Dorsolateral prefrontal cortex (tissue), 122 donors: ENCODE measurements at places on chromosomes 4 and X.

GRCh38 chrX:120036704-120037103 is 40.8 kb downstream of the RHOXF2B start:
- no peak for DNase-seq

- DNase-seq = no peak
Measured at GRCh38 chrX:39720945-39721344, 376.8 kb downstream of the BCOR start.

GRCh38 chr4:23782778-23783437 is 106.9 kb downstream of the PPARGC1A start:
- DNase-seq = no peak

GRCh38 chr4:101178731-101179130 is 168.6 kb downstream of the PPP3CA start:
- no peak for DNase-seq

DNA sequence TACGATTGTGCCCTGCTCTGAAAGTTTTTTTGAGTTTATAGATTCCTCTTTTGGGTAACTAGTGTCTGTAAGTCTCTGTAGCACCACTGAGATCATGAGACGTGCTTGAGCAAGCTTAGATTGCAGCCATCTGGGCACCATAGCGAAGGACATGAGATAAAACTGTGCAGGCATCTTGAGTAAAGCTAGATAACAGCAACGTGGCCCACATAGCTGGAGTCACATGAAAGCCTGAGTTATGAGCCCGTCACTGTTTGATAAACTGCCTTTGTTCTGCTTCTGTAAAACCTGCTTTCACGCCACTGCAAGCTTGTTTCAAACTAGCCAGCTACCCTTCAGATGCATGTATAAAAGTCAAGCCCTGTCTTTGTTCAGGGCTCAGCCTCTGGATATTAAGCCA is 359.1 kb upstream of the CXorf51A start:
- no peak for DNase-seq

DNA sequence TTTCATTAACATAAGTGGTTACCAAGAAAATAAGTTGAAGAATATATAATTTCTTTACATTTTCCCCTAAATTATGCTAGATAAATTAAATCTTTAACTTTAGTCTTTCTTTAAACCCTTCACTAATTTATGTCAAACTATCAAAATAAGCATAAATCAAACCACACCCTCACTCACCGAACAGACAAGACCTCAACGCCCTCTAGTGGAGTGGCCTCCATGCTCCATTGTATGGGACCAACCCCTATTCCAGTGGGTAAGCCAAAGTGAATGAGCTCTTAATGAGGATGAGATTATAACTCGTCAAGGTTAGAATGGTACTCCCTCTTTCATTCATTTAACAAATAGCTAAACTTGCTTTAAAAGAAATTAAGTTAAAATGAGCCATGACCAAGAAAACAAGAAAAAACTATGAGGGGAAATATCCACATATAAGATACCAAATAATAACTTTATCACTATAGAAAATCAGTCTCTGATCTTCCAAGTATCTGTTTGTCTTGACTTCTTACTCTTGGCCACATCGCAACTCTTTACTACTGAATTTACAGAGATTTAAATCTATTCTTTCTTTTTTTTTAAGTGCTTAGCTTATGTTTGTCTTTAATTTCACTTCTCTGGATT is 15.6 kb upstream of the BBS12 start:
- DNase-seq = no peak

GRCh38 chr4:109977854-109978501 is 65.3 kb downstream of the EGF start:
- no peak for DNase-seq

- no peak for DNase-seq
Measured at GRCh38 chr4:93996895-93997294, 168.3 kb downstream of the ATOH1 start.

DNA sequence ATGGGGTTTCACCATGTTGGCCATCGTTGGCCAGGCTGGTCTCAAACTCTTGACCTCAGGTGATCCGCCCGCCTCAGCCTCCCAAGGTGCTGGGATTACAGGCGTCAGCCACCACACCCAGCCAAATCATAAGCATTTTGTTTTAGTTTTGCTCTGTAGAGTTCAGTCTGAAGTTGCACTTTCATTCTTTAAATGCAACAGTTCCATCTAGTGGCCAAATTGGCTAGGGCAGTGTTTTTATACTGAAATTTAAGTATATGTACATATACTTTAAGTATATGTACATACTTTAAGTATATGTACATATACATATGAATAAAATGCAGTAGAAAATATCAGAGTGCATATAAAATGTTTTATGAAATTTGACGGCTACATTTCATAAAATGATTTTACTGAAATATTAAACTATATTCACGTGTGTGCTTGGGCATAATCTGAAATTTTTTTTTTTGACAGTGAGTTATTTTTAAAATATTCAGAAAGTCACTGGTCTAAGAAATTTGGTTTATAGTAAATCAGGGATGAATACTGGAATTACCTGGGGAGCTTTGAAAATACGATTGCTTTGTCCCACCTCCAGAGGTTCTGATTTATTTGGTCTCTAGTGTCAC is 145.5 kb downstream of the NWD2 start:
- DNase-seq = no peak

- no peak for DNase-seq
Measured at GRCh38 chrX:40104985-40105834, 7.5 kb upstream of the BCOR start.

- no peak for DNase-seq
Measured at GRCh38 chrX:148363471-148364235, 136.8 kb upstream of the AFF2 start.

- DNase-seq = no peak
Measured at GRCh38 chr4:136725286-136726081, 806.8 kb downstream of the PCDH18 start.

GRCh38 chrX:112968351-112969133 is 127.9 kb upstream of the AMOT start:
- DNase-seq = no peak

GRCh38 chr4:41969671-41970070 is 11.9 kb upstream of the DCAF4L1 start:
- DNase-seq = no peak

DNA sequence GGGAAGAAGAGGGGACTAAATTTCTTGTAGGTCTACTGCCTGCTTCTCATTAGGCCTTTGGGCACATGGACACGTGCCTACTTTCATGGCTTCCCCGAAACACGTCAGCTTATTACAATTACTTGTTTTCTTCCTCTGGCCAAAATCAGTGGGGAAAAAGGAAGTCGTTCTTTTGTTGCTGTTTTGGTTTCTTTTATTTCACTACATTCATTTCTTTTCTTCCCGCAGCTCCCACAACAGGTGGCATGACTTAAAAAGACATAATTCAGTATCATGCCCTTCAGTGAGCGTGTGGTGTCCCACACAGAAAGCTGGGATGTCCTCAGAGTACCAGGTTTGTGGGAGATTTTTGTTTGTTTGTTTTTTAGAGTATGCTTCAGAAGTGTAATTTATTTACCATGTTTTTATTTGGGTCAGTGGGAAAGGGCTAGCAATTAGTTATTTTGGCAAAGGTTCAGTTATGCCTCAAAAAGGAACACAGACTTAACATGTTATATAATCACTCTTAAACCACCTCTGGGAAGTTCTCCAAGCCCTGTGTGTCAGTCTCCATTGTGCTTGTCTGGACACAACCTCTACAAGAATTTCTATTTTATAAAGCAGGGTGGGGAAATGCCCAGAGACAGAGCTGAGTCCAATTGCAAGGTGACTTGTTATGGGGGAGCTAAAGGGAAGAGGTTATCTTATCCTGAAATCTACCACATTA is 44.2 kb upstream of the SPRY1 start:
- DNase-seq = no peak

DNA sequence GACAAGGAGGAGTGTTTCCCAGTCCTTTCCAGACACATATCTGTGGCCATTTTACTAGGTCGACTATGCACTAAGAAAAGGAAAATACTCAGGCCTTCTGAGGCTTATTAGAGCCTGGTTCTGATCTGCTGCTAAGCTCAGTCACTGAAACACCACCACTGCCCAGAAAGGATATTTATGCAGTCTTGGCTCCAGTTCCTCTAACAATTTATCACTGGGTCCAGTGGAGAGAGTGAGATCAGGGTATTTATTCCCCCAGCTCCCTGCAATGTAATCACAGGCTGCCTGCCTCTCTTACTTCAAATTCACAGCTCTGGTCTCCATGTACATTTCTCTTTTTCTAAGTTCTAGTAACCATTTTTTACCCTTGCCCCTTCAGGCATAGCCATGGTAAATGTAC is 81.6 kb upstream of the INPP4B start:
- no peak for DNase-seq

DNA sequence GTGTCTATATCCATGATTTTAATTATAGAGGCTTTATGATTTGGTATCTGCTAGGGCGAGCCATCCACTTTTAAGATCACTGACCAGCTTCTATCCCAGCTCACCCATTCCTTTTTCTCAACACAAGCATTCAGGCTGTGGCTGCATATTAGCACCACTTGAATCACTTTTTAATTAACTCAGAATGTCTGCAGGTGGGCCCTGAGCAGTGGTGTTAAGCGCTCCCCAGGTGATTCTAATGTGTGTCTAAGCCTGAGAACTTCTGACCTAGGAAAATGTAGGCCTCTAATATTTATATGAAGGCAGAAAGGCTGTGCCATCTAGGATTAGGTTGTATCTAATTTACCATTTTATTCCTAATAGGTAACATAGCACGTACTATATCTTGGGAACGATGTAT is 19.8 kb upstream of the QRFPR start:
- DNase-seq = no peak

GRCh38 chr4:41360921-41361793 is 104.4 kb downstream of the UCHL1 start:
- DNase-seq = peak; percentile 34

GRCh38 chr4:28675582-28675981 is 1814.9 kb downstream of the STIM2 start:
- DNase-seq = no peak

DNA sequence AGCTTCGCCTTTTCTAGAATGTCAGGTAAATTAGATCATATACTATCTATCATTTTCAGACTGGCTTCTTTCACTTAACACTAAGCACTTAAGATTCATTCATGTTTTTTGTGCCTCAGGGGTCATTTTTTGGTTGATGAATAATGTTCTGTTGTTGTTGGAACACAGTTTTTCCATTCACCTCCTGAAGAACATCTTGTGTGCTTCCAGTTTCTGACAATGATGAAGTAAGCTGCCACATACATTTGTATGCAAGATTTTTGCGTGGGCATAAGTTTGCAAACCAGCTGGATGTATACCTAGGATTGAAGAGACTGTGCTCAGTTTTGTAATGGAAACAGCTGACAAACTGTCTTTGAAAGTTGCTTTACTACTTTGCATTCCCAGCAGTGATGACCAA is 37.6 kb downstream of the MAGEA9 start:
- DNase-seq = no peak

DNA sequence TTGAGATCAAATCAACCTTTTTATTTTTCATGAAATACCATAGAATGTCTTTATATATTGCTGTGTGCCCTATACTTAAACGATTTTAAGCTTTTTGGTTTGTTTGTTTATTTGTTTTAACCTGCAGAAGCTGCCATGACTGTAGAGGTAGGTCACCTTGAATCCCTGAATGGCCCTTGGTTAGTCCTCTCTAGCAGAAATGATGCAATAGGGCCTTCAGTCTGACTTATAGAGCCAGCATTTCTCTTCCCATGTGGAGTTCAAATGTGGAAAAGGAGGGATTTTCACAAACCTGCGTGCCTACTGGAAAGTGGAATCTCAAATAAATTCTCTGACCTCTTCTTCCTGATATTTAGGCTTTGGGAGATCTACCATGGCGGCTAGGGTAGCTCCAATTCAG is 327.9 kb downstream of the MAPK10 start:
- no peak for DNase-seq

- no peak for DNase-seq
Measured at GRCh38 chr4:138226351-138226750, 15.8 kb downstream of the SLC7A11 start.

- no peak for DNase-seq
Measured at GRCh38 chr4:163810755-163811154, 316.3 kb downstream of the TMA16 start.

GRCh38 chr4:114472269-114473032 is 126.2 kb upstream of the UGT8 start:
- DNase-seq = no peak

DNA sequence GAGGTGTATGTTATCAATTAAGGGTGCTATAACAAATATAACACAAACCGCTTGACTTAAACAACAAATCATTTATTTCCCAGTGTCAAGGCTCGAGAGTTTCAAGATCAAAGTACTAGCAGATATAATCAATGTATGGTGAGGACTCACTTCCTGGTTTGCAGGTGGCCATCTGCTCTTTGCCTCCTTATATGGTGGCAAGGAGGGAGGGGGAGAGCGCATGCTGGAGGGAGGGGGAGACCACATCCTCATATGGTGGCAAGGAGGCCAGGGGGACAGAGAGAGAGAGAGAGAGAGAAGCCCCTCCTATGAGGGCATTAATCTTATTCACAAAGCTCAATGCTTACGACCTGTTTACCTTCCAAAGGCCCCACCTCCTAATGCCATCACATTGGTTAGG is 372.3 kb upstream of the SPOCK3 start:
- DNase-seq = no peak

DNA sequence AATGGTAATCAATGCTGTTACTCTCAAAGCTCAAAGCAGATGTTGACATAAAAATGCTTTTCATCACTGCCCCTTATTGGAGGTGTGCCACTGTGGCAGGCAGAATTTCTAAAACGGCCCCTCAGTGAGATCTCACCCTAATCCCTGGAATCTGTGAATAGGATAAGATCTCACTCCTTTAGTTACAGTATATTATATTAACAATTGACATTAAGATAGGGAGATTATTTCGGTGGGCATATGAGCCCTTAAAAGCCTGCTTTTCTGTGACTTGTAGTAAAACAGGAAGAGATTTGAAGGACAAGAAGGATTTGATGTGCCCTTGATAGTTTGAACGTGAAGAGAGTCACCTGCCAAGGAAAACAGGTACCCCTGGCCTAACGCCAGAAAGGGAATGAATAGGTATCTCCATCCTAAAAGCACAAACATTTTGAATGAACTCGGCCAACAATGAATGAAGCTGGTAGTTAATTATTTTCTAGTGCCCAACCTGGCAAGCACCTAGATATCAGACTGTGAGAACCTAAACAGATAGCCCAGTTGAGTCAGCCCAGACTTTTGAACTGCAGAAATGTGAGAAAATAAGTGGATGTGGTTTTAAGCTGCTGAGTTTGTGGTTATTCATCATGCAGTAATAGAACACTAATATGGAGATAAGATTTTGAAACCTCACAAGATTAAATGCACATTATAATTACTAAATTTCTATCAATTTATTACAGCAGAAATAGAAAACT is 881.6 kb downstream of the PCDH18 start:
- DNase-seq = no peak

- no peak for DNase-seq
Measured at GRCh38 chr4:81468678-81469077, 3.0 kb downstream of the RASGEF1B start.

- no peak for DNase-seq
Measured at GRCh38 chr4:109134268-109134667, 168.2 kb downstream of the COL25A1 start.

GRCh38 chr4:138560448-138560847 is 318.3 kb upstream of the SLC7A11 start:
- DNase-seq = no peak
